ENCODE measurements at places on chromosomes 12 and 14.
A peak's percentile ranks its signal among the peaks of the same experiment; 100 is the strongest.

DNA sequence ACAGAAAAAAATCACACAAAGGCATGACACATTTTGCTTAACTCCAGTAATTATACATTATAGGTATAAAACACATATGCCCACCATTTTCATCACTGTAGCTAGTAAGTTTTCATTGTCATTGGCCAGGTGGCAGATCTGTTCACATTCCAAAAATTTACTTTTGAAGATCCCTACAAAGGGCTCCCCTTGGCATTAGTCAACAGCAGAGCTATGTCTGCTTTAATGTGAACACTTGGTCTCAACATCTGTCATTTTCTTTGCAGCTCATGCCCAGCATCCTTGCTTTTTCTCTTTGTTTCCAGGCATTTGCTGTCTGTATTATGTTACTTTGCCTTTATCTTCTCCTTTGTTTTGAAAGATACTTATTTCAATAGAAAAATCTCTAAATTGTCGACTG, 519.1 kb upstream of the FOXG1 start:
- DNase-seq: no peak

- DNase-seq: peak; percentile 7
These were observed 953 bp upstream of the DCAF5 start for GRCh38 chr14:69153873-69154270.

GRCh38 chr12:58412461-58413060, 471.2 kb downstream of the ATP23 start:
- DNase-seq: peak; percentile 13

GRCh38 chr12:57072661-57073060, 5.9 kb downstream of the NEMP1 start:
- DNase-seq: no peak

DNA sequence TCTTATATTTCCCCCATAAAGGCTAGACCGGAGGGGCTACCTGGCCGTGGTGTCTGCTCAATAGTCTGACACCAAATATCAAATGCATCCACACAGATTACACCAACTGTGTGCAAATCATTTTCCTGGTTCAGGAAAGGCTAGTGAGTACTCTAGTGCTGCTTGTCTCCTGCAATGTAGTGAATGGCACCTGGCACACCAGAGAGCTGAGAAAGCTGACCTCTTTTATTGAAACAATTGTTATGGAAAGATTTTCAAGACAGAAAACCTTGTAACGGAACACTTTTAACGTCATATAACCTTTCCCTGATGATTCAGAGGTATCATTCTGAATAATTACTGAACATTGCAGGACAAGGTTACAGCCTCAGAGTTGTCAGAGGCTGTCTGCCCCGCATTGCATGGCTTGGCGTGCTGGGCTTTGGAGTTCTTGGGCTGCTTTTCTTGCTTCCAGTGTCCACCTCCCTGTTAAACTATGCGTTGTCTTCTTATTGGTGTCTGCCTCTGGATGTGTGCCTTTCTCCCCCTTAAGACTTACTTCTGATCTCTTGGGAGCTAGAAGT, 40.7 kb upstream of the HDAC7 start:
- DNase-seq: no peak

DNA sequence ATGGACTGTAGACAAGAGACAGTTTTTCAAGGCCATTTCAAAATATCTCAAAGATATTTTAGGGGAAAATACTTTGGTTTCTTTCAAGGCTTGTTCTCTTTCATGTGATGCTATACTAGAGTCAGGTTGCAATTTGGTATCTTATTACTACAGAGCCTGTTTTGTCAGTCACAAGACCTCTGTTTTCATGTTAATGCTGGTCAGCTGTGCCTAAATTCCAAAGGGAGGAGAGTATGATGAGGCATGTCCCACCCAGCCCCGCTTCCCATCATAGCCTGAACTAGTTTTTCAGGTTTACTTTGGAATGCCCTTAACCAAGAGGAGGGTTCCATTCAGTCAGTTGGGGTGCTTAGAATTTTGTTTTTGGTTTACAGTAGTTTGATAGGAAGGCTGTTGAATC, 52.6 kb downstream of the GPHB5 start:
- DNase-seq: no peak

- no peak for DNase-seq
These were observed 37.6 kb upstream of the LTBP2 start for GRCh38 chr14:74649673-74650072.

GRCh38 chr12:69388371-69388770, 28.8 kb downstream of the YEATS4 start:
- DNase-seq: peak; percentile 7

- no peak for DNase-seq
These were observed 687.5 kb upstream of the FBXO33 start for GRCh38 chr14:40119765-40120164.

DNA sequence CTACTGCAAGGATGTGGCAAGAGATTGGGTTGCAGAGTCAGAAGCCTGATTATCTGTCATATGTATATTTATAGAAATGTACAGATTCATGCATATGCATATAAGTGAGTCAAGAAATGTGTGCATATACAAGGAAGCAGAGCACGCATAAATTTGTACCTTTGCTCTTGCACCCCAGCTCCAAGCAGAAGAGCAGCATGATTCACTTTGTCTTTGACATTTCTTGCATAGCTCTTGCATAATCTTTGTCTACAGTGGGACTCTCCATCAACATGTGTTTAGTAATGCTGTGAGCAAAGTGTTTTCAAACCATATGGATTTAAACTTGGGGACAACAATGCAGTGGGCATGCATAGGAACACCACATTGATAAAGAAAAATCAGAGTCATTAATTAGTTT, 330.7 kb upstream of the DCN start:
- DNase-seq: no peak

DNA sequence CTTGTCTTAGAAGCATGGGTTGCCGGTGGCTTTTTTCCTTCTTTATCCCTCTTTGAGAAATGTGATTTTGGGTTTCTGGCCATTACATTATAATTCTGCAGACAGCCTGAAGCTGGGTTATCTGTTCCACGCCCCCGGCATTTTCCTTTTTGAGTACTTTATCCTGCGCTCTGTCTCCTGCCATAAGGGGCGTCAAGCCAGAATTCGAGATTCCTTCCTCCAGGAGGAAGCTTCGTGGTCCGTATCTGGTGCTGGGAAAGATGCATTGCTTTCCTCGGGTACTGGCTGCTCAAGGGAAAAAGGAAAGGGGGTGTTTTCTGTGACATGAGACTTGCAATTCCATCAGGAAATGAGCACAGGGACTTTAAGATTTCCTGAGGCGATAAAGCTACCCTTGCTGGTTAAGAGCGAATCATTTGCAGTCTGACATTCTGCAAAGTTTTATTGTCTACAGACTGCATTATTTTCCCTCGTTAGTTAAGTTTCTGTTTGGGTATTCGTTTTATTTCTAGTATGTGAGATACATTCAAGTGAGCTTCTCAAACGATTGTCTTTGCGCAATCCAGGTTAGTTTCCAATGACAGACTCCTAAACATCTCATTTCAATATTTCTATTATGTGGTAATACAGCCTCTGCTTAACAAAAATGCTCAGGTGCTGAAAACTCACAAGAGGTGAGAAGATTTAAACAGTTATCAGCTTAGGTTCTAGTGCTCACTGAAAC, 694 bp downstream of the AKAP5 start:
- DNase-seq: no peak

DNA sequence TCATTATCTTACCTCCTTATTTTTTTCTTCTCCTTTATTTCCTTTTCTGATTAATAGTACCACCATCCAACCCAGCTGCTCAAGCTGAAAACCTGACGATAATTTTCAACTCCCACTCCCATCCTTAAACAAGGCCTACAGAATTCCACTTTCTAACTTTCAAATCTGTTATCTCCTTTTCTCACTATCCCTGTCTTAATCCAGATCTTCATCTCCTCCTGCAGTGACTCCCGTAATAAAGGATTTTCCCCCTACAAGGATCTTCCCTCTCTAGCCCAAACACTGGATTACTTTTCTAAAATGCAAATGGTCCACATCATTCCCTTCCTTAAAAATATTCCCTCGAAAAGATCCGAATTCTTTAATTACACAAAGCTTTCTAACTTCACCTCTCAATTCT, 1.5 kb downstream of the TRAPPC6B start:
- DNase-seq: no peak
